ENCODE measurements at places on chromosomes 7 and 10. TPM values are rescaled to one million over a fixed set of nuclear protein-coding genes. Genes with fewer than 3 reads are reported as not detected.

CLEC2L gene
- total RNA-seq: not detected

DNA sequence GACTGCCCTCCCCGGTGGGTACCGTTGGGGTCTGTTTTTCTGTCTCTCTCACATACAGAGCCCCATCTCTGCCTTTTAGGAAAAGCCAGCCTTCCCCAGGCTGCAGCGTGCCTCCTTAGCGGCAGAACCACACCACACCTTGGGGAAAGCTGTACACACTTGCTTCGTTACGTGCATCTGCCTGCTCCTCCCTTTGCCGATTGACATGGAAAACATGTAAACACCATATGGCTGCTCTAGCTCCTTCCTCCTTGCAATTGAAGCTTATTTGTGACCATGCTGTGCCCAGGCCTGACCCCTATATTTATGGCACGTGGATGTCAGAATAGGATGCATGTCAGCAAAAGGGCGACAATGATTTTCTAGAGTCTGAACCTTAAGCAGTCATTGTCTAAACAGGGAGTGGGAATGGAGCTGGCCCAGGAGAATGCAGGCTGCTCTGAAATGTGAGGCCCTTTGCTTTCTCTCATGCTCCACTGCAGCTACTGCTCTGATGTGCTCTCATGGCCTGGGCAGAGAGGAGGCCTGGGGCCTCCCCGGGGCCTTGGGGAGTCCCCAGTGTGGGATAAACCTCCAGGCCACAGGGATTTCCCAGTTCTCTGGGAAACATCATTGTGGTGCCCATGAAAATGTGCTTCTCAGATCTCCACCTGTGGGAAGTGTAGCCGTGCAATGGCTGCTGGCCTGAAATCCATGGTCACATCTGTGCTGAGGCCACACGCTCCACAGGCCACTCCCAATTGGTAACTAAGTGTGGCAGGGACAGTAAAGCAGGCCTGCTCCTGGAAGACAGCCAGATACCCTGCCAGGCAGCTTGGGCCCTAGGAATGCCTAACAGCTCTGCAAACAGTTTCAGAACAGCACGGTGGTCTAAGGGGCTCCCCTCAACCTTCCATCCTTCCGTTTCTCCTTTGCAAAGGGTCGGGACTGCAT lies 18.6 kb downstream of the PDE6C start:
- no peaks in the 10 kb centered on the region for H3K36me3 ChIP-seq
- H3K27me3 ChIP-seq: no peaks in the 10 kb centered on the region
- no peak for DNase-seq
- no peaks in the 10 kb centered on the region for H3K4me1 ChIP-seq
- H3K27ac ChIP-seq: no peak overlapping the region

- no peaks in the 10 kb centered on the region for H3K27me3 ChIP-seq
- H3K4me1 ChIP-seq: no peaks in the 10 kb centered on the region
- H3K36me3 ChIP-seq: no peaks in the 10 kb centered on the region
- no peak for DNase-seq
Measured at GRCh38 chr10:32650246-32650655, 204.3 kb downstream of the CCDC7 start.

DNA sequence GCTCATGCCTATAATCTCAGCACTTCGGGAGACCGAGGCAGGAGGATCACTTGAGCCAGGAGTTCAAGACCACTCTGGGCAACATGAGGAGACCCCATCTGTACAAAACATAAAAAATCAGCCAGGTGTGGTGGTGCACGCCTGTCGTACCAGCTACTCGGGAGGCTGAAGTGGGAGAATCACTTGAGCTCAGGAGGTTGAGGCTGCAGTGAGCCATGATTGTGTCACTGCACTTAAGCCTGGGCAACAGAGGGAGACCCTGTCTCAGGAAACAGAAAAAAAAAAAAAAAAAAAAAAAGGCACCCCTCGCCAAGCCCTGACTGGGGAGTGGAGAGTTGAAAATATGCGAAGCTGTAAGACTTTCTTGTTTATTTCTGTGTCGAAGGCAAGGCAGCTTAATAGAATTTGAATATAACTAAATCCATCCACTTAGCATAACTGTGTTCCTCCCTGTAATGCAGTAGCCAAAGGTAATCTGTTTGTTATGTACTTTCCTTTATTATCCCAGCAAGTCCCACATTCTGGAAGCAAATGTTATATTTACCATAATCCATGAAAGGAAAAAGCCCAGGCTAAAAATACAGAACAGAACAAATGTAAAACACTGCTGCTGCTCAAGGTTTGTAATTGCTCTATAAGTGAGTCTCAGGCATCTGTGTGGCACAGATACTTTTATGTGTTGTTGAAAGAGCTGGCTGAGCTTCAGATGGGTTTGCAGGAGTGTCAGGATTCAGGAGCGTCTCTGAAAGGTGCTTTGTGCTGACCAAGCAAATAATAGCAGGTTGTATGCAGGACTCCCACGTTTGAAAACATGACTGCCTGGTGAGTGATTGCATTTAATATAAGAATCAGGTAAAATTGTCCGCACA lies 127.2 kb downstream of the CELF2 start:
- no peaks in the 10 kb centered on the region for H3K27me3 ChIP-seq
- H3K36me3 ChIP-seq: no peaks in the 10 kb centered on the region
- H3K4me1 ChIP-seq: peaks cover 5% of the 10 kb centered on the region

DNA sequence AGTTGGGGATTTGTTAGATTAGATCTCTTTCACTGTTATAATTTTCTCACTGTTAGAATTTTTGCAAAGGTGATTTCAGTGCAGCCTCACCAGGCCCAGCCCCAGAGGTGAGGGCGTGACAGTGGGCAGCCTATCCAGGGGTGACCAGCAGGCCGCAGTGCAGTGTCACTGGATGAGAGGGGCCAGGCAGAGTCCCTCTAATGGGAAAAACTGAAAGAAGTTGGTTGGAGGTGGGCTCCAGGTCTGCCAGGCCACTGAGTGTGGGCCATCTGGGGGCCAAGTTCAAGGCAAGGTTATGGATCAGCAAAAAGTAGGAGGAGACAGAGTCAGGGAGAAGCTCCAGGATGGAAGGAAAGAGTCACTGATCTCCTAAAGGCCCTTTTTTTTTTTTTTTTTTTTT lies 90.5 kb upstream of the SDK1 start:
- no peak overlapping the region for H3K27ac ChIP-seq
- no peak for DNase-seq
- H3K4me3 ChIP-seq: no peak overlapping the region
- H3K27me3 ChIP-seq: no peaks in the 10 kb centered on the region

DNA sequence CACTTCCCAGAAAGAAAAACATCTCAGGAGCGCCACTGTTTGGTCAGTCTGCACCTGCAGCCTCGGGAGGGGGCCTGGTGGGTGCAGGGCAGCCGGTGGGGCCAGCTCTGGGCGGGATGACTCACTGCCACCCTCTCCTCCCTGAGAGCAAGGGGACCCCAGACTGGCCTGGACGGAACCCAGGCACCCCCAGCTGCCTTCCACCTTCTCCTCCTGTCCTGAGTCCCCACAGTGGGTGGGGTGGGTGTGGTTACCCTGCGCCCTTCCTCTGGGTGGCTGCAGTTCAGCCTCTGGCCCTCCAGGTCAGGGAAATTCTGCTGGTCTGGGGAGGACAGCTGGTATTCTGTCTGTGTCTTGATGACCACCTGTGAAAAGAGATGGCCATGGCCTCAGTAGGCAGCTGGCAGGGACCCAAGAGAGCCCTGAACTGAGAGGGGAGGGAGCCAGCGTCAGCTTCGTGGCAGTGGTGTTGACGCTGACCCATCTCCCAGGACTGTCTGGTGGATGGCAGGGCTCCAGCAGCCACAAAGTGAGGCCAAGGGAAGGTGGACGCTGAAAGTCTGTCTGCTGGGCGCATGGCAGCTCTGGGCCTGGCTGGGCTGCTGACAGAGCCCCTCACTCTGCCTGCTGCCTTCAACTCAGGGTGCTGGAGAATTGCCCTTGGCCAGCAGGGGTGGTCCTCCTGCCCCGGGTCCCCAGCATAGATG lies 8.9 kb downstream of the CALY start:
- H3K4me1 ChIP-seq: no peaks in the 10 kb centered on the region
- no peaks in the 10 kb centered on the region for H3K36me3 ChIP-seq
- H3K27me3 ChIP-seq: peaks cover 1% of the 10 kb centered on the region
- H3K27ac ChIP-seq: no peak overlapping the region
- H3K4me3 ChIP-seq: no peak overlapping the region
- DNase-seq: no peak

GRCh38 chr7:135901585-135902540 lies 75.3 kb downstream of the MTPN start:
- H3K4me1 ChIP-seq: no peaks in the 10 kb centered on the region
- no peak overlapping the region for H3K4me3 ChIP-seq
- DNase-seq: no peak
- H3K36me3 ChIP-seq: no peaks in the 10 kb centered on the region
- no peak overlapping the region for H3K27ac ChIP-seq

DNA sequence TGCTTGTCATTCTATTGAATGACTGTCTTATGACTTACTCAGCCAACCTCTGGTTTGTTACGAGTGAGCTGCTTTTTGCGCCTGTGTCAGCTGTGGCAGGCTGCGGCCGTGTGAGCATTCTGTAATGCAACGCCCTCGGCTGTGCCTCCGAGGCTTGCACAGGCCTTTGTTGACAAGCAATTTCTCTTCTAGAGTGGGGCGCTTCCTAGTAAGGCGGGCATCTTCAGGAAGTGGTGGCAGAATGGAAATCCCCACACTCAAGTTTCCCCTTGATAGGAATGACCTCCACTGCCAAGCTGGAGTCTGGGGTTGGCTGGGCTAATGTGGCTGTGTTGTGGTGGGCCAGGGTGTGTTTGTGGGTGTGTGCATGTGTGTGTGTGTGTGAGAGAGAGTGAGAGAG lies 20.2 kb upstream of the TMEM178B start:
- no peak for DNase-seq
- H3K4me1 ChIP-seq: no peaks in the 10 kb centered on the region
- H3K27ac ChIP-seq: no peak overlapping the region
- H3K27me3 ChIP-seq: no peaks in the 10 kb centered on the region
- H3K36me3 ChIP-seq: no peaks in the 10 kb centered on the region

GRCh38 chr7:92632791-92633190 lies 42.6 kb upstream of the FAM133B start:
- H3K4me1 ChIP-seq: peaks cover 10% of the 10 kb centered on the region
- no peak overlapping the region for H3K4me3 ChIP-seq
- DNase-seq: no peak
- H3K27ac ChIP-seq: no peak overlapping the region
- H3K27me3 ChIP-seq: no peaks in the 10 kb centered on the region
